ENCODE measurements at places on chromosomes 3 and 15.

GRCh38 chr3:170414202-170414663 lies 4.4 kb upstream of the CLDN11 start:
- no peaks in the 10 kb centered on the region for H3K36me3 ChIP-seq
- peak; percentile 52 for DNase-seq
- H3K4me1 ChIP-seq: peaks cover 12% of the 10 kb centered on the region
- H3K27me3 ChIP-seq: no peaks in the 10 kb centered on the region
- peak overlapping the region; percentile 12 for H3K27ac ChIP-seq

- no peak overlapping the region for H3K4me3 ChIP-seq
- H3K27me3 ChIP-seq: no peaks in the 10 kb centered on the region
- no peaks in the 10 kb centered on the region for H3K36me3 ChIP-seq
- no peak for DNase-seq
- H3K4me1 ChIP-seq: peaks cover 27% of the 10 kb centered on the region
These were observed 300.1 kb upstream of the C2CD4B start for GRCh38 chr15:62465173-62465572.

DNA sequence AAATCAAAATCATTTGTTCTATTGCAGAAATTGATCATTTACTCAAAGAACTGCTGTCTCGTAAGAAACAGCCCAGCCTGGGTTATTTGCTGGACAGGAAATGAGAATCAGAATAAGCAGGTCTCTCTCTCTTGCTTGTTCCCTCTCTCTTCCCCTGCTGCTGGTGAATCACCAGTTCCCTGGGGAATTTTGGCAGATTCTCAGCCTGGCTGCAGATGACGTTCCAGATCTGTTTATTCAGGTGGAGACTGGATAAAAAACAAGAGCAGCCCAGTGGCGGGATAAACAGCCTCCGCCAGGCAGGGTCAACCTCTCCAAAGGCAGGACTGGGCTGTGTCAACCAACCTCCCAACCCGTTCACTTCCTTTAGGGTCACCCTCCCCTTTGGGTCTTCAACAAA lies 72.1 kb downstream of the LRIG1 start:
- no peak overlapping the region for H3K4me3 ChIP-seq
- peak overlapping the region; percentile 30 for H3K27ac ChIP-seq
- no peaks in the 10 kb centered on the region for H3K27me3 ChIP-seq
- peaks cover 17% of the 10 kb centered on the region for H3K4me1 ChIP-seq
- no peaks in the 10 kb centered on the region for H3K36me3 ChIP-seq
- DNase-seq: peak; percentile 92

DNA sequence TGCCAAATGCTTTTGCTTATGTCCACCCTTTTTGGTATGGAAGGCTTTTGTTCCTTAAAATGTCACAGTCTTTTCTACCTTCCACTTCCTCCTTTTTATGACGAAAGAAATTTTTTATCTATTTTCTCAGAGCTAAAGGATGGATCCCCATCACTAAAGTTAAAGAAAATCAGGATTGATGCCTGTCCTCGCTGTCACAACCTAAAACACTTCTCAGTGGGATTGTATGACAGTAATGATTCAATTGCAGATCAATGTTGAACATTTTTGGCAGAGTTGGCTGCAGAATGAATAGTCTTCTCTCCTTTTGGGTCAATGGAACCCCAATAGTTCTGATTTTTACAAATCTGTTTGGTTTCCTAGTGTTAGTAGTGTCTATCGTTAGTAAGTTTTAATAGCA lies 549.8 kb upstream of the ROBO2 start:
- no peaks in the 10 kb centered on the region for H3K36me3 ChIP-seq
- no peaks in the 10 kb centered on the region for H3K4me1 ChIP-seq
- H3K27me3 ChIP-seq: no peaks in the 10 kb centered on the region
- H3K4me3 ChIP-seq: no peak overlapping the region

DNA sequence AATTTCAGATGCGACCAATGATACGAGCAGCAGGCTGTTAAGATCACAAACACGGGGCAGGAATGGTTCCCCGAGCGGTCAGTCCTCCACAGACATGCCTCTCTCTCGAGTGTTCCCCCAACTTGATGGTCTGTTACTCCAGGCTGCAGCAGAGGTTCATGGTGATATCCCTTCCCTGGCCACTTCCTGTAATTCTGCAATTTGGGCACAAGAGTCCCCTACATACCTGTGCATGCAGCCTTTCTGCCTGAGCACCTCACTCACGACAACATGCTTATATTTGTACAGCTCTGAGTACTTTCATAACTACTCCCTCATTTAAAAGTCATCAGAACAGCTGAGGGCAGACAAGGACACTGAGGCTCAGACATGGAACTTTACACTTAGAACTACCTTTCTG lies 408.1 kb upstream of the NR2F2 start:
- H3K4me1 ChIP-seq: no peaks in the 10 kb centered on the region
- H3K4me3 ChIP-seq: no peak overlapping the region
- no peak for DNase-seq
- no peaks in the 10 kb centered on the region for H3K27me3 ChIP-seq
- H3K27ac ChIP-seq: no peak overlapping the region
- H3K36me3 ChIP-seq: no peaks in the 10 kb centered on the region

DNA sequence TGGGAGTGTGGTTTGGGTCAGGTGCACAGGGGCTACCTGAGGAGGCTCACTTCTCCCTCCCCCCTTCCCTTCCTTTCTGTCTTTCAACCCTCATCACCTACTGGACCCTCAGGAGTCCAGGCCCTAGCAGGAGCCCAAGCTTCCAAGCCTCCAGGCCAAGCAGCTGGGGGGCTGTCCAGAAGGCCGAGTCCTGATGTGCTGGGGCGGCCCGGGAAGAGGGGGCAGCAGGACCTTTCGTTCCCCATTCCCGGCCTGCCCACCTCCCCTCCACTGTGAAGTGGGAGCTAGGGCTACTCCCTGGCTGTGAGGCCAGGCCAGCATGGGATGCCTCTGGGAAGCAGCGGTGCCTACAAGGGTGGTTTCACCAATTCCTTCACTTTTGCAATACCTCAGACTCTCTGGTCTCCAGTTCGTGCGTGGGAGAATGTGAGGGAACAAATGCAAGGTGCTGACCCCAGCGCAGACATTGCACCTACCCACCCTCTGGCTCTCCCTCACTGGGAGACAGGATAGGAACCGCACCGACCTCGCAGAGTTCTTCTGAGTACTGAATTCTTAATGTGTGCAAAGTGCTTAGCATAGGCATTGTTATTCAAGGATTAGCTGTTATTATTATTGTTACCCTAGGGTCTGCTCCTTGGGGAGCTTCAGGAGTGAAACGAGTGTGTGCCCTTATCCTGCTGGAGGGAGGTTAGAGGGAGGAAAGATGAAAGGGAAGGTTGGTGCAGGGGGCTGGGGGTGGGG lies 2.5 kb downstream of the EPHB3 start:
- DNase-seq: no peak
- no peak overlapping the region for H3K4me3 ChIP-seq
- no peaks in the 10 kb centered on the region for H3K36me3 ChIP-seq
- peaks cover 46% of the 10 kb centered on the region for H3K4me1 ChIP-seq
- no peak overlapping the region for H3K27ac ChIP-seq

GRCh38 chr3:3080309-3080708 lies 29.9 kb downstream of the IL5RA start:
- no peaks in the 10 kb centered on the region for H3K4me1 ChIP-seq
- no peak for DNase-seq
- H3K4me3 ChIP-seq: no peak overlapping the region
- H3K36me3 ChIP-seq: no peaks in the 10 kb centered on the region
- no peaks in the 10 kb centered on the region for H3K27me3 ChIP-seq

DNA sequence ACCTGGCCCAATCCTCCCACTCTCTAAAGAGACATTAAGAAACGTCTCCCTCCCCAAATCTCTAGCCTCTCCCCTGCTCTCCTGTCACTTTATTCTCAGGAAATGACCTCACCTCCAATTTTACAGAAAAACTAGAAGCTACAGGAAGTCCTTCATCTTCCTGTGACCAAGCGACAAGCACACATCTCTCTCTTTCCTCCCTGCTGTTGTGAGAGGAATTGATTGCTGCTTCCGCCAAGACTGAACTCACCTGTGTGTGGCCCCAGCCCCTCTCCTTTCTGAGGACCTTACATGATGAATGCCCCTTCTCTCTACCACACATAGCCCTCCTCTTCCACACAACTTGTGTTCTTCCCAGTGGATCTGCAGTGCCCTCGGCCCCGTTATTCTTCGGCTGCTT lies 18.2 kb downstream of the DNAJB8 start:
- DNase-seq: no peak
- H3K4me3 ChIP-seq: no peak overlapping the region
- H3K4me1 ChIP-seq: no peaks in the 10 kb centered on the region
- no peak overlapping the region for H3K27ac ChIP-seq

GRCh38 chr3:42751609-42752008 lies 21.4 kb downstream of the CCDC13 start:
- H3K36me3 ChIP-seq: no peaks in the 10 kb centered on the region
- H3K27me3 ChIP-seq: no peaks in the 10 kb centered on the region
- peaks cover 4% of the 10 kb centered on the region for H3K4me1 ChIP-seq
- no peak overlapping the region for H3K4me3 ChIP-seq
- no peak for DNase-seq

- H3K4me1 ChIP-seq: no peaks in the 10 kb centered on the region
- H3K27me3 ChIP-seq: no peaks in the 10 kb centered on the region
- H3K36me3 ChIP-seq: no peaks in the 10 kb centered on the region
- H3K4me3 ChIP-seq: no peak overlapping the region
These were observed 164.3 kb downstream of the CACNA1D start for GRCh38 chr3:53658613-53659193.

GRCh38 chr3:15728766-15729165 lies 69.0 kb downstream of the ANKRD28 start:
- DNase-seq: no peak
- H3K4me3 ChIP-seq: no peak overlapping the region
- no peaks in the 10 kb centered on the region for H3K27me3 ChIP-seq
- H3K36me3 ChIP-seq: peaks cover 93% of the 10 kb centered on the region
- H3K27ac ChIP-seq: no peak overlapping the region
- H3K4me1 ChIP-seq: 0 out of 2 replicates have a peak, but pooled peaks cover 10% of the 10 kb centered on the region

GRCh38 chr15:98805434-98806274 lies 157.3 kb downstream of the IGF1R start:
- no peaks in the 10 kb centered on the region for H3K36me3 ChIP-seq
- peaks cover 41% of the 10 kb centered on the region for H3K4me1 ChIP-seq
- no peak overlapping the region for H3K27ac ChIP-seq
- H3K4me3 ChIP-seq: no peak overlapping the region

DNA sequence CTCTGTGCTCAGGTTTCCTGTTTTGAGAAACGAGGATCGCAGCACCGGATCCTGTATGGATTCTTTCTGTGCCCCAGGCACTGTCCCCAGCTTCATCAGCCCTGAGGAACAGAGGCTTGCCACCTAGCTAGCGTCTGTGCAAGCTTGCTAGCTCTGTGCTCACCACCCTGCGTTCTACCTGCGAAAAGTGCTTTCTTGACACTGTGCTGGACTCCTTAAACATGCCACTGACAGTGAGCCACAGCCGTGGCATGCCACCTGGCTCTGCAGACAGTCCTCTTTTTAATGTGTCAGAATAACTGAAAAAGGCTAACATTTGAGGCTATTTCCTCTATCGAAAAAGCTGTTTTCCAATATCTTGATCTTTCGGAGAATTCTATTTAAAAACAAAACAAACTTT lies 1.4 kb downstream of the PGPEP1L start:
- H3K4me1 ChIP-seq: peaks cover 15% of the 10 kb centered on the region
- no peak overlapping the region for H3K27ac ChIP-seq
- H3K36me3 ChIP-seq: no peaks in the 10 kb centered on the region
- H3K27me3 ChIP-seq: no peaks in the 10 kb centered on the region
- H3K4me3 ChIP-seq: no peak overlapping the region

- no peaks in the 10 kb centered on the region for H3K36me3 ChIP-seq
- no peak overlapping the region for H3K4me3 ChIP-seq
- H3K27me3 ChIP-seq: no peaks in the 10 kb centered on the region
- no peak overlapping the region for H3K27ac ChIP-seq
- H3K4me1 ChIP-seq: peaks cover 17% of the 10 kb centered on the region
- no peak for DNase-seq
These were observed 13.5 kb upstream of the SUCNR1 start for GRCh38 chr3:151859905-151860304.

GRCh38 chr3:64789111-64789510 lies 101.3 kb upstream of the ADAMTS9 start:
- H3K27ac ChIP-seq: no peak overlapping the region
- no peaks in the 10 kb centered on the region for H3K4me1 ChIP-seq
- no peaks in the 10 kb centered on the region for H3K36me3 ChIP-seq

DNA sequence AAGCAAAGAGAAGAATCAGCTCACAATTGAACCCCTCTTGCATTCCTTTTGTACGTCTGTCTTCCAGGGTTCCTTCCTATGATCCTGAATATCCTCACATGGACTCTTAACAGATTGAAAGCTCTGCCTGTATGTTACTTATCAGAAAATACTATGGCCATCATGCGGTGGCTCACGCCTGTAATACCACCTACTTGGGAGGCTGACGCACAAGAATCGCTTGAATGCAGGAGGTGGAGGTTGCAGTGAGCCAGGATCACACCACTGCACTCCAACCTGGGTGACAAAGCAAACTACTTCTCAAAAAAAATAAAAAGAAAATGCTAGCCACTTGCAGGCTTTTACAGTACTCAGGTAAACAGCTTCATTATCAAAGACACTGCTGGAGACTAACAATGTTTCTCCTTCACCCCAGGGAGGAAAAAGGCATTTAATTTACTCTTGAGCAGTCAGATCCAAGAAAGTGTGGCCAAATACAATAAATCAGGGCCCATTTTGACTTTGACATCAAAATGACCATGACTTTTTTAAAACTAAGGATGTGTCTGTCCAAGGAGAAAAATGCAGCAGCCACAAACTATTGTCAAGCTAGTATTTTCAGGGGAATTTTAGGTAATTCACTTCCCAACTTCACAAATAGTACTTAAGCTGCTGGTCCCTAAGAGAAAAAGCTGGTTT lies 27.3 kb downstream of the NPTN start:
- H3K27me3 ChIP-seq: no peaks in the 10 kb centered on the region
- no peak overlapping the region for H3K4me3 ChIP-seq
- peaks cover 11% of the 10 kb centered on the region for H3K36me3 ChIP-seq
- H3K27ac ChIP-seq: no peak overlapping the region

DNA sequence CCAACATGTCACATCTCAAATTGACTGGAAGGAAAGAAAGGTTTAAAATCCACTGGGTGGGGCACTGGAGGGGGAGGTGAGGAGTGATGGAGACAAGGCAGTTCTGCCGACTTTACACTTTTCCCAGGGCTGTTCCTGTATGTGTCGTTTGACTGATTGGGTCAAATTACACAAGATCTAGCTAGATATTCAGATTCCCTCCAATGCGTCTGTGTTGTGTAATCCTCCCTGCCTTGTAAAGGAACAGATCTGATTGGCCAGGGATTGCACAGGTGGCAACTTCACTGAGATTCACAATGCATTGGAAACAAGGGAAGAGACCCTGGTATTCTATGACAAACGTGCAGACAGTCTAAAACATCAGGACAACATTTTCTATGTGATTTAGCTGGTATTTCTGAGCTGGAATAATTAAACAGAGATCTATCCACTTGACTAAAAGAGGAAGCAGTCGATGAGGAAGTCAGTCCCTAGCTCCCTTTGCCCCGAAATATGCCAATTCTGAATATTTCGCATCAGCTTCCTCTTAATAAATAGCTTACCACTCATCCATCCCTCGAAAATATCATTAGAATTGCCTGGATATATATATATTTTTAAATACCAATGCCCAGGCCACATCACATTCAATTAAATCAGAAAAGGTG lies 312.9 kb downstream of the RORA start:
- no peak overlapping the region for H3K27ac ChIP-seq
- no peaks in the 10 kb centered on the region for H3K36me3 ChIP-seq
- DNase-seq: no peak
- no peaks in the 10 kb centered on the region for H3K4me1 ChIP-seq

GRCh38 chr3:194112120-194113106 lies 23.5 kb upstream of the HES1 start:
- DNase-seq: no peak
- no peaks in the 10 kb centered on the region for H3K36me3 ChIP-seq
- H3K4me3 ChIP-seq: no peak overlapping the region
